ENCODE measurements at places on chromosomes 2 and 18.

DNA sequence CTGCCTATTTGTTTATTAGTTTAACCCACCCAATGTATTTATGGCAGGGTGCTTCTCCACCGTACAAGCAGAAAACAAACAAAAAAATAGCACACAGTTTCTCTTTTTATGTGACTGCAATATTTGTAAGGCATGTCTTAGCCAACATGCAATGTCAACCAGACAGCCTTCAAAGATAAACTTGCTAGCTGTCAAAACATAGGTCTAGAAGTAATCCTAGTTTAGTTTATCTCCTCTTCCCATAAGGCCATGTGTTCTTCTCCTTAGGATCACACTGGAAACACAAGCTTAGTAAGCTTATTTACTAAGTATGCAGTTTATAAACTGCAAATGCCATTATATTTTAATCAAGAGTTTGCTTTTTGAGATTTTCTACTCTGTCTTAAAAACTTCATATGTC lies 75.6 kb downstream of the LDAH start:
- no peak for DNase-seq

- no peak for DNase-seq
These were observed 131.8 kb downstream of the PXDN start for GRCh38 chr2:1612391-1613077.

DNA sequence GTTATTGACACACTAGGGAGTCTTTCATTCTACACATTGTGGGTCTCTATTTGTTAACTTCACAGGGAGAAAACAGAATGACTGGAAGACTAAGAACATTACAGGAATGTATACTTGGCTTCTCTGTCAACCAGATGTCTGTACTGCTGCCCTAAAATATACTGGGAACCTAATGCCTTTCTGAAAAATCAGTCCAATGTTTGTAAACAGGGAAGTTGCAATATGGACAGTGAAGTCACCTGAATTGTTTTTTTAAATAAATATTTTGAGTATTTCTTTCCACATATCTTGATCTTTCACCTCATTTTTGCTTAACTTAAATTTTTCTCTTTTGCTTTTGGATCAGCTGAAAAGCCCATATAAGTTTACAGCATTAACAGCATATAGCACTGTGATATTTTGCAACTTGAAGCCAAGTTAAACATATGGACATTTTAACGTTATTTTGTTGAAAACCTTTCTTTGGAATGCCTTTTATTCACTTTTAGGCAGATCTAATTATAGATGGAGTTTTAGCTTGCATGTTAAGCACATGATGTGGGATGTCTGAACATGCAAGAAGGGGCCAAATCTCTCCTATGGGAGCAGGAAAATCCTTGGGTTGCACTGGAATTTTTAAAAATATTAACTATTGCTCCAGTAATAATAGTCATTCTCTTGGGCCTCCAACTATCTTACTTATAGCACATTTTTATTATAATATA lies 137.7 kb upstream of the TWIST2 start:
- DNase-seq = no peak

- DNase-seq = peak; percentile 4
These were observed 86.7 kb downstream of the C18orf54 start for GRCh38 chr18:54444319-54444914.

- no peak for DNase-seq
These were observed 6.1 kb downstream of the AGXT start for GRCh38 chr2:240874715-240875227.

GRCh38 chr18:63867368-63868125 lies 20.0 kb upstream of the SERPINB2 start:
- no peak for DNase-seq

DNA sequence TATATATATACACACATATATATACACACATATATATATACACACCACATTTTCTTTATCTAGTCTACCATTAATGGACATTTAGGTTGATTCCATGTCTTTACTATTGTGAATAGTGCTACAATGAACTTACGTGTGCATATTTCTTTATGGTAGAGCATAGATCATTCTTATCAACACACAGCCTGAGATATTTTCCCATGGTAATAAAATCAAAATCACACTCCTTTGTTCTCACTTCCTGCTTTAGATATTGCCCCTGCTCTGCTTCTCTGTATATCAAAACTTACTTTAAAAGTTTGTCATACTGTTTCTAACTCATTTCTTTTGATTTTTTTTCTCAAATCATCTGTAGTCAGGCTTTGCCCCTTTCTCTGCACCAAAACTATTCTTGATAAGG lies 119.9 kb downstream of the DCC start:
- DNase-seq = no peak

DNA sequence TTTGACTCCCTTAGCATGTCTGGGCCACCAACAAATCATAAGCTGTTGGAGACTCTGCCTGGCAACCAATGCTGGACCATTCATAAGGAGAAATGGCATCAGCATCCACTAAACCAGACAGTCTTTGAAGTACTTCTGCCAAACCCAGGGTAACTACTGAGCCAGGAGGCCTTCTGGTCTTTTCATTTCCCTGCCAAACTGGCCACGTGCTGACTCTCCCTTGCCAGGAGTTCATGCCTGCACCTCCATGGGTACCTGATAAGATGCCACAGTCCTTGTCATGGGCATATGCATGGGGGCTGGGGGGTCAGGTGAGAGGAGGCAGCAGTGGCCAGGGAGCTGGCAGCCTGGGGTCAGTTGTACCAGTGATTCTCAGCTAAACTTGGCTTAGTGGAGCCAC lies 34.2 kb upstream of the DAPL1 start:
- no peak for DNase-seq

- no peak for DNase-seq
These were observed 97.8 kb upstream of the PMAIP1 start for GRCh38 chr18:59802031-59802430.

- DNase-seq = no peak
These were observed 67.3 kb upstream of the SPOPL start for GRCh38 chr2:138433995-138434951.

DNA sequence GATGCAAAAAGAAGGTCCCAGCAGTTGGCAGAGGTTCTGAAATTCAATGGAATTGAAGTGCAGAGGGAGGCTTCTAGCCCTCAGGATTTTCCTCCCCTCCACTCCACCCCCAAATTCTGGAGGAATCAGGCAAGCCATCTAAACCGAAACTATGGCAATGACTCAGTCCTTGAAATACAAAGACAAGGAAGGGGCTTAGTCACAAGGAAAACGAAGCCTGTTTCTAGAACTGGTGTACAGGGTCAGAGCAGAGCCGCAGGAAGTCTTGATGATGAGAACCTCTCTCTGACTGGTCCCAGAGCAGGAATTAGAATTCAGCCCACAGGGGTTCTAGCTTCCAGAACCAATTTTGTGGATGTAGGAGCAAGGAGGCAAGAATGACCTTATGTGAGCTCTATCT lies 111.7 kb upstream of the SCN1A start:
- DNase-seq = no peak

All from stimulated activated CD4-positive, alpha-beta T cell treated with anti-CD3 and anti-CD28 coated beads, Interleukin-15, amount 100 ng/mL, for 48 hours (primary cell).